ENCODE measurements at places on chromosomes 2 and 18. TPM values are rescaled to one million over a fixed set of nuclear protein-coding genes. Genes with fewer than 3 reads are reported as not detected.

DSC3 gene
- 0.27 TPM for polyA plus RNA-seq

RUFY4 gene
- polyA plus RNA-seq, result not detected

HOXD10 gene
- polyA plus RNA-seq, result not detected

CTAGE1 gene
- polyA plus RNA-seq, result not detected

SLC16A14 gene
- 2.0 TPM for polyA plus RNA-seq

- H3K27ac ChIP-seq, result no peak overlapping the region
- H3K27me3 ChIP-seq, result no peaks in the 10 kb centered on the region
- H3K4me1 ChIP-seq, result no peaks in the 10 kb centered on the region
- DNase-seq, result no peak
Observed at GRCh38 chr18:79510731-79511241, 115.1 kb downstream of the NFATC1 start.

GRCh38 chr2:2123238-2123637 is 207.8 kb downstream of the MYT1L start:
- H3K27me3 ChIP-seq, result no peaks in the 10 kb centered on the region
- no peaks in the 10 kb centered on the region for H3K4me1 ChIP-seq
- DNase-seq, result no peak
- H3K36me3 ChIP-seq, result no peaks in the 10 kb centered on the region
- H3K27ac ChIP-seq, result no peak overlapping the region

DNA sequence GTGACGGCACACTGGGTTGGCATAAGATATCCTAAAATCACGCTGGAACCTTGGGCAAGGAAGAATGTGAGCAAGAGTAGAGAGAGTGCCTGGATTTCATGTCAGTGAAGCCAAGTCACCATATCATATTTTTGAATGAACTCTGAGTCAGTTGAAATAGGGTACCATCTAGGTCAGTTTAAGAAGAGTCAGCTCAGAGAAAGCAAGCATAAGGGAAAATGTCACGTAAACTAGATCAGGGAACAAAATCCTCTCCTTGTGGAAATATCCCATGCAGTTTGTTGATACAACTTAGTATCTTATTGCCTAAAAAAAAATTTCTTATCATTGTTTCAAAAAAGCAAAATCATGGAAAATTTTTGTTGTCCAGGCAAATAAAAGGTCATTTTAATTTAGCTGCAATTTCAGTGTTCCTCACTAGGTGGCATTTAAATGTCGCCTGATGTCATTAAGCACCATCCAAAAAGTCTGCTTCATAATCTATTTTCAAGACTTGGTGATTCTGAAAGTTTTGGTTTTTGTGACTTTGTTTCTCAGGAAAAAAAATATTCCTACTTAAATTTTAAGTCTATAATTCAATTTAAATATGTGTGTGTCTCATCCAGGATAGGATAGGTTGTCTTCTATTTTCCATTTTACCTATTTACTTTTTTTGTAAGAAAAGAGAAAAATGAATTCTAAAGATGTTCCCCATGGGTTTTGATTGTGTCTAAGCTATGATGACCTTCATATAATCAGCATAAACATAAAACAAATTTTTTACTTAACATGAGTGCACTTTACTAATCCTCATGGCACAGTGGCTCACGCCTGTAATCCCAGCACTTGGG is 19.6 kb downstream of the RSAD2 start:
- peak; percentile 49 for DNase-seq
- H3K27me3 ChIP-seq, result no peaks in the 10 kb centered on the region
- H3K36me3 ChIP-seq, result no peaks in the 10 kb centered on the region
- no peaks in the 10 kb centered on the region for H3K4me1 ChIP-seq

GRCh38 chr2:127490283-127490682 is 36.0 kb downstream of the IWS1 start:
- H3K4me1 ChIP-seq, result peaks cover 5% of the 10 kb centered on the region
- H3K27ac ChIP-seq, result peak overlapping the region; percentile 73
- peaks cover 34% of the 10 kb centered on the region for H3K36me3 ChIP-seq
- no peaks in the 10 kb centered on the region for H3K27me3 ChIP-seq
- DNase-seq, result peak; percentile 69
- H3K4me3 ChIP-seq, result no peak overlapping the region

DNA sequence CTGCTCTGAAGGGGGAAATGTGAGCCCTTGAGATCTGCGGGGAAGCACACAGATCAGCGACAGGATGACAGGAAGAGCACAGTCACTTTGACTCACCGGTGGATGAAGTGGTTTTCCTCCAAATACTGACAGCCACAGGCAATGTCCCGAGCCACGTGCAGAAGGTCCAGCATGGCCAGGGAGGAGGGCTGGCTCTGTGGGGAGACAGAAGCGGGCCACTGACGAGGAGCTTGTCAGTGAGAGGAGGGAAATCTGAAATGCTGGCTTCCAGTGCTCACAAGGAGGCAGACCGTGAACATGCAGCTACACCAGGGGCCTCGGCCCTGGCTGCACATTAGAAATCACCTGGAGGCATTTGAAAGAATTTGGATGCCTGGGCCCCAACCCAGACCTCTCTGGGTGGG is 98.7 kb downstream of the CLIP4 start:
- H3K4me1 ChIP-seq, result no peaks in the 10 kb centered on the region
- no peak overlapping the region for H3K4me3 ChIP-seq
- no peaks in the 10 kb centered on the region for H3K27me3 ChIP-seq
- H3K36me3 ChIP-seq, result no peaks in the 10 kb centered on the region
- no peak overlapping the region for H3K27ac ChIP-seq

DNA sequence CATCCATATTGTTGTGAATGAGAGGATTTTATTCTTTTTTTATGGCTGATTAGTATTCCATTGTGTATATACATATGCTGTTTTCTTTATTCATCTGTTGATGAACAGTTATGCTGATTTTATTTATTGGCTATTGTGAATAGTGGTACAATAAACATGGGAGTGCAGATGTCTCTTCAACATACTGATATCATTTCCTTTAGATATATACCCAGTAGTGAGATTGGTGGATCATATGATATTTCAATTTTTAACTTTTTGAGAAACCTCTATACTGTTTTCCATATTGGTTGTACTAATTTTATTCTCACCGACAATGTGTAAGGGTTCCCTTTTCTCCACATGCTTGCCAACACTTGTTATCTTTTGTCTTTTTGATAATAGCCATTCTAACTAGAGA is 144.5 kb downstream of the ADCYAP1 start:
- no peak for DNase-seq
- no peaks in the 10 kb centered on the region for H3K27me3 ChIP-seq

DNA sequence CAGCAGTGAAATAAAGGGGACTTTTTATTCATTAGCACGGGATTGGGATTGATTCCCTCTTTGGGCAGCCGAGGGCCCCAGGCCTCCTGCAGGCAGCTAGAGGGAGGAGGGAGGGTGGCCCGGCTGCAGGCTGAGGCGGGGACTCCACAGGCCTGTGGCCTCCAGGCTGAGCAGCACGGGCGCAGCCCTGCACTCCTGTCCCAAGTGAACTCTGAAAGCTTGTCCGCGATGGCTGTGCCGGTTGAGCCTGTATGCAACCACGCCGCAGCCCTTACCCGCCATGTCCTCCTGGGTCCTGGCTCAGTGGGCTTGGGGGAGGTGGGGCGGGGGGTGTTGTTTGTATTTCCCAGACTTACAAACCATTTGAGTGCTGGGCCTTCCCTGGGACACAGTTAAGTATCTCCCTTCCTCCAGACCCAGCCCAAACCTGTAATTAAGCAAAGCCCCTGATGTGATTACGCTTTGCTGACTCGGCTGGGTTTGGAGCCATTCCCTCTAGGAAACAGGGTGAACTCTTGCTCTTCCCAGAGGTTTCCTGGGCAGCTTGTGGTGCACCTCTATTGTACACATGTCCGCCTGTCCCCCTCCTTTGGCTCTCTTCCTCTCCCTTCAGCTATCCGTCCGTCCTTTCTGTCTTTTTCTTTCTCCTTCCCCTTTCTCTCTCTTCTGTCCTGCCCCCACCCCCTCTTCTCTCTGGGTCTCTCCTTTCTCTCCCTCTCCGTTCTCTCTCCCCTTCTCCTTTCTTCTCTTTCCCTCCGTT is 5.3 kb downstream of the GLI2 start:
- H3K4me3 ChIP-seq, result no peak overlapping the region
- no peak overlapping the region for H3K27ac ChIP-seq
- peaks cover 88% of the 10 kb centered on the region for H3K27me3 ChIP-seq
- DNase-seq, result no peak
- H3K36me3 ChIP-seq, result no peaks in the 10 kb centered on the region

GRCh38 chr2:170092436-170093060 is 85.4 kb upstream of the MYO3B start:
- no peak overlapping the region for H3K4me3 ChIP-seq
- DNase-seq, result no peak
- no peak overlapping the region for H3K27ac ChIP-seq
- H3K4me1 ChIP-seq, result no peaks in the 10 kb centered on the region
- no peaks in the 10 kb centered on the region for H3K36me3 ChIP-seq

DNA sequence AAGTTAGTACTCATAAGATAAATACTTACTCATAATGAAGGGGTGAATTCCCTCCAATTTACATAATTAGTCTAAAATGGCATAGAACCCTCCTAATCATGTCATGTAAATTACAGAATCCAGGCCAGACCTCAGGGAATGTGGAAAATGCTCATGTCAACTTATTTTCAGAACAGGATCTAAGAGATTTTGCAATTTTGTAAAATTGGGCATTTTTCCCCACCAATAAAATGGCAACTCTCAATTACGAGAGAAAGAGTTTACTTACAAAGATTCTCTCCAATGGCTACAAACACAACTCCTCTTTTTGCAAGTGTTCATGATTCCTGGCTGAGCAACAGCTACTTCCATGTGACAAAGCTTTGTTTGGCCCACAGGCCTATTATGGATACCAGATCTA is 33.8 kb upstream of the SP5 start:
- H3K27me3 ChIP-seq, result no peaks in the 10 kb centered on the region
- no peak overlapping the region for H3K27ac ChIP-seq
- no peaks in the 10 kb centered on the region for H3K36me3 ChIP-seq
- H3K4me1 ChIP-seq, result no peaks in the 10 kb centered on the region
- DNase-seq, result no peak
- no peak overlapping the region for H3K4me3 ChIP-seq
